ENCODE measurements at places on chromosomes 11 and 22.

- no peak for DNase-seq
Measured at GRCh38 chr11:76859708-76860227, 950 bp upstream of the ACER3 start.

DNA sequence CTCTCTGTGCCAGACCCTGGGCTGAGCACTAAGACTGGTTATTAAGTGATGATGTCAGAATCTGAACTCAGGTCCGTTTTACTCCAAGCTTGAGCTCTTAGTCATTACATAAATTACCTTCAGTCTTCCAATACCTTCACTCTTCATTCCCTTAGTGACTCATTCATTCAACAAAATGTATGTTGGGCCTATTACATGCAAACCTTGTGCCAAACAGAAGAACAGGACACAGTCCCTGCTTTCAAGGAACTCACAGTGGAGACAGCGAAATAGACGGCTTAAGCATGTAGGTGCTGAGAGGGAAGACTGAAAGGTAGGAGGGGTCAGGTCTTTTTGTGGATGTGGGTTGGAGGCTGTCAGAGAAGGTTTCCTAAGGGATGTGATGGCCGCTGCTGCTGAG is 3.3 kb downstream of the KCTD14 start:
- no peak for DNase-seq

DNA sequence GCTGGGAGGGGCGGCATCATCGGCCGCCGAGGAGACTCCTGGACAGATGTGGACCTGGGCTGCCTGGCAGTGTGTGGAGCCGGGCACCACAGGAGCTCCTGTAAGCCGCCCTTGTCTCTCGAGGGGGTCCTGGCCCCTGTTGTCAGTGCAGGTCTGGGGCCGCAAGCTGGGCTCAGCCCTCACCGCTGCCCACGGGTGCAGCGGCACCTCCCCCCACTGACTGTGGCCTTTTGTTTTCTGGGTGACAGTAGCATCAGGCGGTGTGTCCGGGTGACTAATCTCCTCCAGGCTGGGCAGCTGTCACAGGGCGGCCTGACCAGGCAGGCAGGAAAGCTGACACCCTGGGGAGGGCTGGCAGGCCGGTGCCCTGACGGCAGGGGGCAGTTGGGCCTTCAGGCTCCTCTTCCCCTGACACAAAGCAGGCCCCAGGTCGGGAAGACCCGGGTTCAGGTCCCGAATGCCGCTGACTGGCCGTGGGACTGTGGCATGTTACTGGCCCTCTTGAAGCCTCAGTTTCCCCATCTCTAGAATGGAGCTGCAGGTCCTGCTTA is 16.3 kb downstream of the DGKZ start:
- DNase-seq = no peak

GRCh38 chr11:11366793-11367192 is 13.7 kb upstream of the CSNK2A3 start:
- DNase-seq = no peak

- no peak for DNase-seq
Measured at GRCh38 chr11:64826578-64827450, 16.5 kb upstream of the MEN1 start.

GRCh38 chr11:76077575-76078150 is 128.6 kb downstream of the WNT11 start:
- DNase-seq = no peak

DNA sequence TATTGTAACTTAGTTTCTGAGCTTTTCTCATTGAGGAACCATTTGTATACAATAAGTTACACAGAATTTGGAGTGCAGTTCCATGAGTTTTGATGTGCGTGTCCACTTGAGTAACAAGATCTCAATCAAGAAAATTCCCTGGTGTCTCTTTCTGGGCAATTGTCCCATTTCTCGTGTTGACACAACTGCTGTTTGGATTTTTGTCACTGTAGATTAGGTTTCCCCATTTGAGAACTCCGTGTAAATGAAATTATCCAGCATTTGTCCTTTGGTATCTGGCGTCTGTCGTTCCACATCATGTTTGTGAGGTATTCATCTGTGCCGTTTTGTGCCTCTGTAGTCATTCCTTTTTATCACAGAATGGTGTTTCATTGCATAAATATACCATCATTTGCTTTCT is 547.0 kb downstream of the TBC1D22A start:
- DNase-seq = no peak

GRCh38 chr11:57357856-57358255 is 19.7 kb downstream of the P2RX3 start:
- DNase-seq = no peak

GRCh38 chr22:27605390-27605789 is 196.2 kb downstream of the MN1 start:
- DNase-seq = no peak

GRCh38 chr22:41047801-41048211 is 44.6 kb upstream of the EP300 start:
- DNase-seq = no peak

GRCh38 chr11:102583141-102583873 is 41.8 kb downstream of the MMP20 start:
- DNase-seq = no peak

DNA sequence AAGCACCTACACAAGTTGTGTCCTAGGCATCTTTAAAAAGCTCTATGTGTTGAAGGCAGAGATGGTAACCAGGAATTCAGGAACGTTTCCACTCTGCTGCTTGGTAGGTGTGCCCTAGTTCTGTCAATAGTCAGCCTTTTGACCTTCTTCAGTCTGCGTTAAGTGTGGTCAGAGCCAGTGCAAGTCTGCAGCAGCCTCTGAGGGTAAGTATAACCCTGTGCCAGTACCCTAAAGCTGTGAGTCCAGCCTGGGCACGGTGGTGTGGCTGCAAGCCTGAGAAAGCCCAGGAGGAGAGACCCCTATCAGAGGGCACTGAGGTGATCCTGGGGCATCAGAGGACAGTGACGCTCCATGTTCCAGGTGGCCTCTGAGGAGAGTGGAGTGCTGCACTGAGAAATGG is 76.8 kb upstream of the ADORA2A start:
- no peak for DNase-seq

DNA sequence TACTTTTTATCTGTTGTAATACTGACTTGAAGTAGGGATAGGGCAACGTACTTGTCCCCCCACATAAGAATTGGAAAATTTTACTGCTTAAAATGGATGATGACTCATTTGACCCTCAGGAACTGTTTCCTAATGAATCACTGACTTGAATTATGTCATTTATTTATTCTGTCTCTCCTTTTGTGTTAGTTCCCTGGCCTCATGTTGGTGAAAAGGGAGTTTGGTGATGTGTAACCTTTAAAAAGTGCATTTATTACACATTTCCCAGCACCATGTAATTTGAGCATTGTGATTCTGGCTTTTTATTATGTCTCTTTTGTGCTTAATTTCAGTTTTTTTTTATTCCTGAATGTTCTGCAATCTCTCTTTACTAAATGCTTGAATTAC is 20.3 kb upstream of the PGM2L1 start:
- DNase-seq = no peak

DNA sequence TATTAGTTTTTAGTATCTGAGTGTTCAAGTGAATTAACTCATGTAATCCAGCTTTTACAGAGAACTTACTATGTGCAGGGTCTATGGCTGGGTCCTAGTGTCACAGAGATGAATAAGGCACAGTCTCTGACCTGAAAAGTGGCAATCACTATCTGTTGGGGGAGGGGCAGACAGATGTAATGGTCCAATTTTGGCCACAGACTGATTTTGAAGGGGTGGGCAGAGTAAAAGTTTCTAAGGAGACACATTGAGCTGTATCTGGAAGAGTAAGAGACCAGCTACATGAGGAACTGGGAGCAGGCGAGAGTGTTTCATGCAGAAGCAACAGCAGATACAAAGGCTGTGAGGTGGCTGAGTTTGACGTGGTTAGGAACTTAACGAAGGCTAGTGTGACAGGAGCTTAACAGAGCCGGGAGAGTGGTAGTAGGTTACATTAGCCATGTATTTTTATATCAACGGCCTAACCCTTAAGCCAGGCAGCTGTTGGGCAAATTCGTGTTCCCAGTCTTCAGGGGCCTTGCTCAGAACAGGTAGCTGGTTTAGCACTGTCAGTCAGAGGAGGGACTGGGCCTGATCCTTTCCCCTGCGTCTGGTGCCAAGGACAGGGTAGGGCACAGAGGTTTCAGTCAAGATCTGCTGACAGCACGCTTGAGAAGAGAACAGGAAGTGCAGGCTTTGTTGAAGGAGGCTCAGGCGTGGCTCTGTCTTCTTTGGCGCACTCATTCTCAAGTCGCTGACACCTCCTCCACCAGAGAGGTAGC is 1.4 kb upstream of the STIM1 start:
- DNase-seq = no peak

Measured in stimulated activated CD4-positive, alpha-beta T cell treated with anti-CD3 and anti-CD28 coated beads, Interleukin-1b, Interleukin-23, amount 100 ng/mL, for 1 hour (primary cell).